ENCODE measurements at places on chromosomes 7 and 10.

DNA sequence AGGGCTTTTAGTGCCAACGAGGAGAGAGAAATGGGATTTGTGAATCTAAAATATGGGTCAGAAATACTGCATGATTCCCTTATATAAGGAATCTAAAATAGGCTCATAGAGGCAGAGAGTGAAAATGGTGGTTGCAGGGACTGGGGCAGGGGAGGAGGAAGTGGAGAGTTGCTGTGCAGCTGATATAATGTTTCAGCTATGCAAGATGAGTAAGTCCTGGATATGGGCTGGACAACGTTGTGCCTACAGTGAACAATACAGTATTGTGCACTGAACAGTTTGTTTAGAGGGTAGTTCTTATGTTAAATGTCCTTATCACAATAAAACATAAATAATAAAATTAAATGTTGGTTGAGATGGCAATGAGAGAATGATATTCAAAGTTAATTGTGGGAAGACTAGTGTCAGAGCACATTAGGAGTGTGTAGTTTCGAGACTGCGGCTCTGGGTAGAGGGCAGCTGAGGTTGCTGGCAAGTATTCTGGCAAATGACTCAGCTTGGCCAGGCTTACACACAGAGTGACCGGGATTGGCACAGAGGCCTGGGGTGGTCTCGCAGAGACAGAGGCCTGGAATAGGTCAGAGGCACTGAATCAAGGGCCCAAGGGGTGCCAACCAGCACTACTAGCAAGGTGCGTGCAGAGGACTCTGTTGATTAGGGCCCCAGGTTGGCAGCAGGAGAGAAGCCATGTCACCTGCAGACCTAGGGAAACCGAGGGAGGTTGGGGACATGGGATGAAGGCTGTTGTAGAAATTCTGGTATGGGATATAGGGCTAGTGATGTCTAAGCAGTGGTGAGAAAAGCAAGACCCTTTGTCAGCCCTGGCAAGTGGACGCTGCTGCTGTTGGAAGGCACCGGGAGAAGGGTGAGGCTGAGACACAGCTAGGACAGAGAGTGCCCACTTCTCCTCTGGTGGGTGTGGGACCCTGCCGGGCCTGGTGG is 2.8 kb upstream of the DEPP1 start:
- no peak for DNase-seq

GRCh38 chr7:32416846-32417245 is 73.3 kb downstream of the LSM5 start:
- DNase-seq = no peak

GRCh38 chr10:637771-638195 is 51.7 kb downstream of the DIP2C start:
- no peak for DNase-seq

GRCh38 chr10:24951201-24952142 is 934 bp downstream of the PRTFDC1 start:
- DNase-seq = no peak

GRCh38 chr7:141875453-141875852 is 34.2 kb upstream of the PRSS37 start:
- no peak for DNase-seq

GRCh38 chr7:83161899-83162401 is 734 bp downstream of the PCLO start:
- DNase-seq = no peak

DNA sequence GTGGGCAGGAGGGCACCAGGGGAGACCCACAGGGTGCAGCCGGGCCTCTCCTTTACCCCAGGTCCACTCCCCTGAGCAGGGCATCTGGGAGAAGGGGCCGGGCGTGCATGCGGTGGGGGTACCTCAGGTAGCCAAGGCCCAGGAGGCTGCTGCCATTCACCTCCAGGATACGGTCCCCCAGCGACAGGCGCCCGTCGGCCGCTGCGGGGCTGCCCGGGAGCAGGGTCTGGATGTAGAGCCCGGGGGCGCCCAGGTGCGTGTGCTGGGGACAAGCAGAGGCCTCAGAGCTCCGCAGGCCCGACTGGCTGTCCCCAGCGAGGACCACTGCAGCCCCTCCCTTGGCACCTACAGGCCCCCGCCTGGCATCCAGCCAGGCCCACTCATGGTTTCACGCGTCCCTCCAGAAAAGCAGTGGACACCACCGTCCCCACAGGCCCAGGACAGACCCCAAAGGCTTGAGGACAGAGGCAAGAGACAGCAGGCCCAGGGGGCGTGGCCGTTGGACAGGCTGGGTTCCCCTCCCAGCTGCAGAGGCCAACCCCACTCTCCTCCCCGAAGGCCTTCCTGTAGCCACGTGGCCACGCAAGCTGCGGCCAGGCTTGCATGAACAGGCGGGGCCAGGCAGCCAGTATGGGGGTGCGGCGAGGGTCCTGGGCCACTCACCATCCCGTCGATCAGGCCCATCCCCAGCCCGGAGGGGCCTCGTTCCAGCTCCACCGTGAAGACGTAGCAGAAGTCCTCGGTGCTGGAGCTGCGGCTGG is 24.3 kb downstream of the AP5Z1 start:
- no peak for DNase-seq

- no peak for DNase-seq
These were observed 97.8 kb downstream of the PLXDC2 start for GRCh38 chr10:19913987-19914386.

DNA sequence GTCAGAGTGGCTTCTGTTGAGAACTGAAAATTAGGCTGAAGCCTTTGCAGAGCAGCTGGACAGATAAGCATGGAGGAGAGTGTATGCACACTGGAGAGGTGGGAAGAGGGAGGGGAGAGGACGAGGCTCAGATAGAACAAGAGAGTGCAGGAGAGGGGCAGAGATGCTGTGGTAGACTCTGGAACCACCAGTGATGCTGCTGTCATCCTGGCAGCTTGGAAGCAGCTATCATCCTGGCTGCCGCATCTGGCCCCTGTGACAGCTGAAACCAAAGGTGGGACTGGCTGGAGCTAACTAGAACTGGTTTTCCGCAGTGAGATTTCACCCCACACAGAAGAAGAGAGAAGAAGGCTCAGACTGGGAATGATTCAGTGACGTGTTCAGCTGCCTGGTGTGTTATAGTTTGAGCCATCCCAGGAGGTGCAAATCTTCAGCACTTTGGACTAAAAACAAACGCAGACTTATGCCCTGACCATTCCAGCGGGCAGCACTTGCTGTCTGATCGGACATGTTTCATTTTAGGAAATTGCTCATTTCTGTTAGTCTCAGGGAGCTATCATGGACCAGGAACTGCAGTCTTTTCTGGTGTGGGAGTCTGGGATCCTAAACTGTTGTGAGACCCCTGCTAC is 38.4 kb downstream of the EEPD1 start:
- no peak for DNase-seq

DNA sequence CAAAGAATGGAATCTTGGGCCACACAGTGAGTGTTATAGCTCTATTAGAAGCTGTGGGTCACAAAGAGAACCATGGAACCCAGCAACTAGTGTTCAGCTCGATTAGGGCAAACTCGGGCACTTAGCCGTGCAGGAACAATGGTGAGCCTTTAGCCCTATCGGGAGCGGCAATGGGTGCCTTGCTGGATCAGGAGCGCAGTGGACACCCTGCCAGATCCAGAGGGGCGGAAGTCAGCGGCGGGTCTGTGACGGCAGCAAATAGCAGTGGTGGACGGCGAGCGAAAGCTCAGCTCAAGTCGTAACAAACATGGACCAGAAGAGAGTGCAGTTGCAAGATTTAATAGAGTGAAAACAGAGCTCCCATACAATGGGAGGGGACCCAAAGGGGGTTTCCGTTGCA is 43.9 kb upstream of the NRG3 start:
- no peak for DNase-seq

- no peak for DNase-seq
These were observed 19.1 kb upstream of the ARMS2 start for GRCh38 chr10:122435212-122435827.

- DNase-seq = no peak
These were observed 277.6 kb upstream of the PHF14 start for GRCh38 chr7:10696064-10696463.

DNA sequence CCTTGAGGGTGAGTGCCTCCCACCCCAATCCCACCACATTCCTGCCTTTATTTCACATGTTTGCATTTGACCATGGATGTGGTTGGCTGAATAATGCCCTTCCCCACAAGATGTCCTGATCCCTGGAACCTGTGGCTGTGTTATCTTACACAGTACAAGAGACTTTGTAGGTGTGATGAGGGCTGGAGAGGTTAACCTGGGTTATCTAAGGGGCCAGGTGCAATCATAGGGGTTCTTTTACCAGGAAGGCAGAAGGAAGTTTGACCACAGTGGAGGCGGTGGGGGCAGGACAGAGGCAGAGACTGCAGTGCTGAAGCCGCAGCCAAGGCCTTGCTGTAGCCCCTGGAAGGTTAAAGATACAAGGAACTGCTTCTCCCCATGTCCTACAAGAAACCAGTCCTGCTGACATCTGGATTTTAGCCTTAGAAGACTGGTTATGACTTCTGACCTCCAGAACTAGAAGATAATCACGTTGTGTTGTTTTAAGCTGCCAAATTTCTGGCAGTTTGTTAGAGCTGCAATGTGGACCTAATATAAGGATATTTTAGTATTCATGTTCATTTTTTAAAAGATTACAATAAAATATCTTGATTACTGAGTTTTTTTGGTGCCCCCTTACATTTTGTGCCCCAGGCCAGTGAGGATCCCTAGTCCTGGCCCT is 136.6 kb downstream of the ARHGAP22 start:
- no peak for DNase-seq

DNA sequence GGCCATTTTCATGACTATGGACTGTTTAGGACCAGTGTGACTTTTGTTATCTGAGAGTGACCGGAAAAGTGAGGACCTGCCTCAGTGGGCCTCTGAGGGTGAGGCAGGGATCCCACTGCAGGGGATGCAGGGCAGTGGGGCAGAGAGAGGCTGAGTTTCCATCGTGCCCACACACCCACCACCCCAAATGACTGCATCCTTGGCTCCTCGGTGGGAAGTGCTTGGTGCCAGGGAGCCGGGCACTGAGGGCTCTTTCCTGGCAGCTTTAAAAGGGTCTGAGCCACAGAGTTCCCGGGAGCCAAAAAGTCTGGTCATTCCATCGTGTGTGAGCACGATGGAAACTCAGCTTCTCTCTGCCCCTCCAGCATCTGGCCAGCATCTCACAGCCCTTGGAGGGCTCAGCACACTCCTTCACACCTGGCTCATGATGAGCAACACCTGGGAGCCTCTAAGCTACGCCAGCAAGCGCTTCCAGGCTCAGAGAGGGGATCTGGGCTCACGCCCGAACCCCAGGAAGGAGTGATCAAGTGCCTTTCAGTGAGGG is 59.1 kb downstream of the RAMP3 start:
- DNase-seq = no peak
